ENCODE measurements at places on chromosomes 1 and 21.
A peak's percentile ranks its signal among the peaks of the same experiment; 100 is the strongest.

GRCh38 chr1:3251807-3252428 is 182.9 kb downstream of the PRDM16 start:
- no peak for DNase-seq

DNA sequence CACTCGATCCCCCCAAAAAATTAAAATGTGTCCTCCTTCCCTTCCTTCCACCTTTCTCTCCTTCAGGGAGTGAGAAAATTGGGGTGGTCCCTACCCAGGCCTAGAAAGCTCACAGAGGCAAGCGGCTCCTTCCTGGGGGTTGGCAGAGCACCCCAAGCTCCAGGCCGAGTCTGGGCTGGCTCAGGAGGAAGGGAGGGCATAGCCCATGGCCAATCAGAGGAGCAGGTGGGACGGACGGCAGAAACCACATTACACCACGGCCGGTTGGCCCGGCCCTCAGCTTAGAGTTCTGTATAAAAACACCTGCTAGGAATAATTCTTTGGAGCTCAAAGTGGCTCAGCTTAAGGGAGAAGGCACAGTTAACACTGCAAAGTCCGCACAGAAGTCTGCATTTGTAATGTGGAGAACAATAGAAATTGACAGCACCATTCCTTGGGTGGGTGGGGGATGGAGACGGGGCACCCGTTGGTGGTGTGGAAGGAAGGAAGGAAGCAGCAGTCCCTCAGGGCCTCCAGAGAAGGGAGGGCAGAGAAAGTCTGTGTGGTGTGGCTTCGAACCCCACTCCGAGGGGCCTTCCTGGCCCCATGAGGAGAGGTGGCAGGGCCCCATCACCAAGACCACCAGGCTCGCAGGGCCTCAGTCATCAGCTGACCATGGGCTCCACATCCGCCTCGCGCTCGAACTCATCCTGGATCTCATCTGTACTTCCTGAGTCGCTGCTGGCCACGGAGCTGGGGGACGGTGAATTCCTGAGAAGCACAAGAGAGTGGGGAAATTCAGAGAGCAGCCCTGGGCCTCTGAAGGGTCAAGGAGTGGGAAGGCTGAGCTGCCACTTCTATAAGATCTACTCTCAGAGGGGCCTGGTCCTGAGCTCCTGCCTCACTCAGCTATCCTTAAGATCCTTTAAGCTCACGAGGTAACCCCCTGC is 5.8 kb upstream of the ALDH4A1 start:
- DNase-seq: no peak

GRCh38 chr1:183966487-183966886 is 71.0 kb downstream of the COLGALT2 start:
- no peak for DNase-seq

GRCh38 chr1:180228648-180229482 is 1.2 kb upstream of the LHX4 start:
- no peak for DNase-seq

- DNase-seq: no peak
These were observed 44.0 kb downstream of the PTPRC start for GRCh38 chr1:198682850-198683249.

- DNase-seq: no peak
These were observed 106.8 kb upstream of the FAM78B start for GRCh38 chr1:166273618-166274017.

- DNase-seq: no peak
These were observed 107.3 kb downstream of the RNF220 start for GRCh38 chr1:44512313-44512885.

DNA sequence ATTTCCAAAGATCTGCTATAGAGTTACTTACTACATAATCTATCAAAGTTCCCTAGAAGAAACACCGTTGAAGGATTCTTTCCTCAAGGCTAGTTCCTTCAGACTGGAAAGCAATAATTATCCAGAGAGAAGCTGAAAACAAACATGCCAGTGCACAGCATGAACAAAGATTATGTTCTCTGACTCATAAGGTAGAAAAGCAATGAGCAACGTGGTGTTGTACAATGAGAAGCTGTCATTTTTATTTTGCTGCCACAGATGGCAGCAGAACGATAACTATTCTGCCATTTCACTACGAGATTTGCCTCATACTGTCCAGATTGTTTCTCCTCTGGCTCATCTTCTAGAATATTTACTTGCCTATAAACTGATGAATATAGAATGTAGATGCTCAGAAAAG is 10.7 kb downstream of the EXTL2 start:
- no peak for DNase-seq

GRCh38 chr21:30612132-30612531 is 1.6 kb downstream of the KRTAP6-1 start:
- DNase-seq: no peak

GRCh38 chr1:201970334-201971159 is 11.9 kb upstream of the RNPEP start:
- no peak for DNase-seq

GRCh38 chr1:224259986-224260385 is 70.0 kb downstream of the NVL start:
- DNase-seq: no peak

- no peak for DNase-seq
These were observed 25.6 kb downstream of the CDK18 start for GRCh38 chr1:205530116-205530515.

DNA sequence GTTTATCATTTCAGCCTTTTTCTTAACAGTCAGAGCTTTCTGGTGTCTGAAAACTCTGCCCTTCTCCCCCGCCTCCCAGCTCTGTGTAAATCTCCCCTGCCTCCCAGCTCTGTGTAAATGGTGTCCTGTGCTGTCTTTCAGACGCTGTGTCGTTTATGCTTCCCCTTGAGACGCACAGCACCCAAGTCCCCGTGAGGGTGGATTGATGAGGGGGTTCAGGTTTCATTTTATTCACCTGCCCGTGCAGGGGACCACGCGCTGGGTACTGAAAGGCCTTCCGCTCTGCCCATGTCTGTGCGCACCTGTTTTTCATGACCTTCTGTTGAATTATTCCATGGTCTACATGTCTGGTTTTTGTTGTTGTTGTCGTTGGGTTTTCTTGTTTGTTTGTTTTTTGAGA is 108.2 kb upstream of the COL6A1 start:
- no peak for DNase-seq

GRCh38 chr1:208962867-208963266 is 620.6 kb upstream of the CAMK1G start:
- no peak for DNase-seq

- no peak for DNase-seq
These were observed 80.3 kb downstream of the OSBPL9 start for GRCh38 chr1:51697166-51697565.

GRCh38 chr21:40563900-40564299 is 283.1 kb downstream of the DSCAM start:
- DNase-seq: no peak

GRCh38 chr21:30958741-30959140 is 77.4 kb upstream of the KRTAP11-1 start:
- no peak for DNase-seq

DNA sequence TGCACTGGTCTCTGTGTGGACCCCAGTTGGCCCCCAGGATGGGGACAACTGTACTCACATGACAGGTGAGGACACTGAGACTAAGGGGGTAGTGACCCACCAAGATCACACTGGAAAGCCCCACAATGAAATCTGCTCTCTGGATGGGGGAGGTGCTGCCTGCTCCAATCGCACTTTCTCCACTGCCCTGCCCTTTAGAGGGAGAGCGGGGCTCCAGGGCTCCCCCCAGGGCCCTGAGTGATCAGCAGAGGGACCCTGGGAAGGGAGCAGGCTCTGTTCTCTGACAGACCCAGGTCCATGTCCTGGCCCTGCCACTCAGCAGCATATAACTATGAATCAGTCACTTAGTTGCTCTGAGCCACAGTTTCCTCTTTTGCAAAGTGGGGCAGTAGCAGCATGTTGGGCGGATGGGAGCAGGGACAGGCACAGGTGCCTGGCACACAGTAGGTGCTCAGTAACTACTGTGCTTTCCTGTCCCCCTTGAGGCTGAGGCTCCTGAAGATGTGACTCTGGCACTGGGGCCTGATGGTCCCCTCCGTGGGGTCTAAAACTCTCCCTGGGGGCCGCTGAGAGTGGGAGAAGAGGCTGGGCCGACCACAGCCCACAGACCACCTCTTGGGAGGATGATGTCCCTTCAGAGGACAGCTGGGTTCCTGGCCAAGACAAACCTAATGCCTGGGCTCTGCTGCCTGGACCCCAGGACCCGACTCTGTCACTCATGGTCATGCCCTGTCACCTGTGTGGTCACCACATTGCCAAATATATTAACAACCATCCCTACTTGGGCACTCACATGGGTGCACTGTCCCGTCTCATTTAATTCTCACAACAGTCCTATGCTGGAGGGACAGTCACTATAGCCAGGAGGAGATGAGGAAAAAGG is 222.7 kb downstream of the PTPRU start:
- peak; percentile 11 for DNase-seq

GRCh38 chr1:178962853-178963711 is 62.6 kb upstream of the FAM20B start:
- peak; percentile 47 for DNase-seq

GRCh38 chr1:157313240-157313807 is 175.1 kb upstream of the ETV3 start:
- DNase-seq: no peak

GRCh38 chr1:91619881-91620280 is 119.2 kb downstream of the CDC7 start:
- DNase-seq: no peak

DNA sequence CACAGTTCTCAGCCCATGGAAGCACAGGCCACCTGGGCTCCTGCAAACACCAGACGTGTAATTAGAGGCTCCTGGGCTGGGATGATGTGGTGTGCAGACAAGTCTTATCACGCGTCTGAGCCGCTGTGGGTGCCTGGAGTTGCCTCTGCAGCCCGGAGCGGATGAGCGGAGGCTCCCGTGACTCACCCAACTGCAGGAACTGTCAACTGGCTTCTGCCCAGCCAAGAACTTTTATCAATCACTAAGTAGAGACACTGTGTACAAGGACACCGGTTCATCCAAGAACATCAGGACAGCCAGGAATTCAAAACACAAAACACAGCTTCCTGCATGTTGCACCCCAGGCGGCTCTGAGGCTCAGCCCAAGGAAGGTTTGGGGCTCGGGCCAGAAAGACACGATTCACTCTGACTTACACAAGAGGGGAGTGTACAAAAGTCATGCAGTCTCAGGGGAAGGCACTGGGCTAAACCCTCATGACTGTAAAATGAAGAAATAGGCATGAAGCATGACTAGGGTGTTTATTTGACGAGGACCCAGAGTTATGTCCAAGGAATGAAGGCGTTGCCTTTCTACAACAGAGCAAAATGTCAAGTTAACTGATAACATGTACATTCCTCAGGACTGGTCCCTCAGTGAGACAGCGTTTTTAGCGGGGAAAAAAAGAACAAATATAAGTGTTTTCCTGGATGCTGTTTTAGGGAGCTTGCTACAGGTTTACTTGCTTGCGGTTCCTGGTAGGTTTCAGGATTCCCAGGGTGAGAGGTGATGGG is 21.1 kb downstream of the ERRFI1 start:
- peak; percentile 55 for DNase-seq

- DNase-seq: no peak
These were observed 184.1 kb downstream of the ZBTB18 start for GRCh38 chr1:244235157-244235556.

DNA sequence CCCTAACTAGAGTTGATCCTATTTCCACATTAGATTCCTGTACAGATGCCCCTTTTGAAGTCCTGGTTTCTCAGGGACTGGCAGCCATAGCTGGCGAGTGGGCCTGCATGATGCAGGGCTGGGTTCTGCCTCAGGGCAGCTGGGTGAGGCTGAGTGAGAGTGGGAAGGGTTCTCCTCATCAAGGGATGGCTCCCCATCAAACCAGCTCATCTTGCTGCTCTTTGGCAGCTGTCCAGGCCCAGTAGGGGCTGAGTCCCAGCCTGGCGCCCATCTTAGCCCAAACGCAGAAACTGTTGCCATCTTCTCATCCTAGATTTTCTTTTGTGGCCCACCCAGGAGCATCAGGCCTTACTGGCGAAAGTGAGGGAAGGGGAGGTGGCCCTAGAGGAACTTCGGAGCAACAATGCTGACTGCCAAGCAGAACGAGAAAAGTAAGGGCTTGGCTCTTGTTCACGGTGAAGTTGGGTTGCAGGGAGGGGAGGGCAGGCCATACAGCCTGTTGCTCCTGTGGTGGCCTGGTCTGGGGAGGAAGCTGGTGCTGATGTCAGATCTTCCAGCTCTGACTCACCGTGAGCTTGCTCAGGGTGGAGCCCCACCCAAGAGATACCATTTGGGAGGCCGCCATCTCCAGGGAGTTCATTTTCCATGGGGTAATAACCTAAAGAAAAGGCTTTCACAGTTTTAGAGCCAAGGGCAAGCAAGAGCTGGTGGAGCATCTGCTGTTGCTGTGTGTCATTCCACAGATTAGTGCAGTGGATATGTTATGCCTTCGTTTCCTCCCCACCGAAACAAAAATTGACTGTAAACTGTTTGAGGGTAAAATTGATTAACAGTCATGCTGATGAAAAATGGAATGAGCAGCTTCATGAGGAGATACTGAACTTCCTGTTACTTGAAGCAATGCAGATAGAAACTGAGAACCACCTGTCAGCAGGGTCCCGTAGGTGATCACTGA is 34.7 kb downstream of the TUFT1 start:
- DNase-seq: no peak

GRCh38 chr1:7437036-7437435 is 334.1 kb upstream of the VAMP3 start:
- no peak for DNase-seq

DNA sequence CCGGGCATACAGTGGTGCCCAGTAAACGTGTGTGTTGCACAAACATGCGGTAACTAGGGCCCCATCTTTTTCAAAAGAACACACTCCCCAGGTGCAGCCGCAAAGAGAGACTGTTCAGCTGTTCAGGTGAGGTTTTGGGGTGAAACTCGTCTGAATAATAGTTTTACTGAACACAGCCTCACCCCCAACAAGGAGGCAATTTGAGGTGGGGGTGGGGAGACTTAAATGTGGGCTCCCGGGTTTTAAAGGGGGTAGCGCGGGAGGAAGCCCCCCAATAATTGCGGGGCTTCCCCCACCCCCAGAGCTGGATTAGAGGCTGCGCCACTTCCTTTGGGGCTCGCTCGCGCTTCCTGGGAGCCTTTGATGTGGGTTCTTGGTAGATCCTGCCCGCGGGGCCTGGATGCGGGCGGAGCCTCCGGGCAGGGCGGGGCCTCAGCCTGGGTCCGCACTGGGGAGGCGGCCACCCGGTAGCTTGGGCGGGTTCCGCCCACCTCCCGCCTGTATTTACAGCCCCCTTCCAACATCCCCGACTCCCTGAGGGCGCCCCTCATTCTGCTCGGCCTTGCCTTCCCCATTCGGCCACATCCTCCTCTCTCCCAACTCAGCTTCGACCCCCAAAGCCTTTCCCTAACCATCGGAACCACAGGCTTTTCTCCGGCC is 6.4 kb upstream of the EPHA2 start:
- DNase-seq: no peak

- DNase-seq: no peak
These were observed 6.0 kb upstream of the VASH2 start for GRCh38 chr1:212944229-212944901.

- DNase-seq: peak; percentile 55
These were observed 763.6 kb downstream of the ADGRL2 start for GRCh38 chr1:82564333-82564732.

Data from right hindlimb (tissue), 1 donor.